H54 (cell line): ENCODE measurements at places on chromosomes 1 and 21.

GRCh38 chr1:205351984-205352713 is 4.6 kb downstream of the KLHDC8A start:
- DNase-seq = no peak

DNA sequence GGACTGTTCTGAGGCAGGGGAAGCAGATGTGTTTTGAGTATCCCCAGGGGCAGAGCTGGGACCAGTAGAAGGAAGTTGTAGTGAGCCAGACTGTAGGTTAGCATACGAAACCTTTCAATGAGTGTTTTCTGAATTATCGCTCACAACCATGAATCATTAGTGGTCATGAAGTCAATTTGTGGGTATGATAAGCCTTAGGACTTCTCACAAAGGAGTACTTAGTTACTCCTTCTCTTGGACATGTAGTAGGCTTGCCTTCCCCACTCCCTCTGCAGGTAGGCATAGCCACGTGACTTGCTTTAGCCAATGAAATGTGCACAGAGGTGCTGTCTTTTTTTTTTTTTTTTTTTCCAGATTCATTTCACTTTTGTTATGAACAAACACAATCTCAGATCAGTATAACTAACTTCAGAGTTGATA is 23.9 kb upstream of the FAAH start:
- DNase-seq = no peak

DNA sequence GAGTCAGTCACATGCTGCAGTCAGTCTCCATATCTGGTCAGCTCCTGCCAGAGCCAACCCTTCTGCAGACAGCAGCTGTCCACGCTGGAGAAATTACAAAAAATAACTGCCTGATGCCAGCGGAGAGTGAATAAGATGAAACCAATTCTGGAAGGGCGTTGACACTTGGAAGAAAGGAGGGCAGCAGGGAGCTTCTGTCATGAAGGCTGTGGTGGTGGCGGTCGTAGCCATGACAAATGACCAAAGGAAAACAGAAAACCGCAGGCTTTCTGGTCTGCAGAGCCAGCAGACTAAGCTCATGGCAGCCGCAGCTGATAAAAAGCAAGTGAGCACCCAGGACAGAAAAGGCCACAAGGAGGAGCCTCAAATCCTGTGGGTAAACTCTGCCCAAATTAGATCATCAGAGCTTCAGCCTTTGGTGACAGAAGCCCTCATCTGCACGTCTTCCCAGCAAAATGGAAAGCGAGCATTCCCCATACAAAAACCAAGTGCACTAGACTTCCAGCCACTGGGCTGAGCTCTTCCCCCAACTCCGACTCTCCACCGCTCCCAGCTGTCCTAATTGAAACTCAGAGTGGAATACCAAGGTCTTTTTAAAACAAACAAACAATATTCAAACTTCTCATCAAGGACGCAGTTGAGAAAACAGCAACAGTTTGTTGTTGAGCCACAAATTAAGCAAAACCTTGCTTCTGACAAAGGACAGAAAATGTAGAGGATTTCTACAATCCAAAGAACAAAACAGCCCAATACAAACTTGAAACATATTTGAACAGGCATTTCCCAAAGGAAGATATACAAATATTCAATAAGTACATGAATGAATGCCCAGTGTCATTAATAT is 28.7 kb downstream of the RSPH1 start:
- DNase-seq = peak; percentile 42

- no peak for DNase-seq
Measured at GRCh38 chr21:29022166-29022565, 2.3 kb upstream of the USP16 start.
